ENCODE measurements at places on chromosomes 7 and 10.

- no peak for DNase-seq
These were observed 217.5 kb downstream of the SDK1 start for GRCh38 chr7:3518546-3518945.

DNA sequence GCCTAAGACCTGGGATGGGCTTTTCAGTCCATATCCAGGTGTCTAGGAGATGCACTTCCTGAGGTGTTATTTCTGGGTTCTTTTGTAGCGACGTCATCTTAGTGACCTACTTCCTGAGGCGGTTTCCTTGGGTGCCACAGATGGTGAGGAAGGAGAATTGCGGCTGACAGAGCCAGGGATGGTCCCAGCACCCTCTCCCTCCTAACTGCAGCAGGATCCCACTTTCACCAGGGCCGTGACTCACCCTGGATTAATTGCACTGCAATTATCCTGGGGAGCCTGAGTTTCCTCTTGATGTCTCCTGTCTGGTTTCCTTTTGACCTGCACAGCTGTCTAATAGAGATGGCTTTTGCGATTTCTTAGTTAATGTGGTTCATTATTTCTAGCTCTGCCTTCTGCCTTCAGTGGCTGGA lies 271.7 kb downstream of the TCF7L2 start:
- peak; percentile 44 for DNase-seq

DNA sequence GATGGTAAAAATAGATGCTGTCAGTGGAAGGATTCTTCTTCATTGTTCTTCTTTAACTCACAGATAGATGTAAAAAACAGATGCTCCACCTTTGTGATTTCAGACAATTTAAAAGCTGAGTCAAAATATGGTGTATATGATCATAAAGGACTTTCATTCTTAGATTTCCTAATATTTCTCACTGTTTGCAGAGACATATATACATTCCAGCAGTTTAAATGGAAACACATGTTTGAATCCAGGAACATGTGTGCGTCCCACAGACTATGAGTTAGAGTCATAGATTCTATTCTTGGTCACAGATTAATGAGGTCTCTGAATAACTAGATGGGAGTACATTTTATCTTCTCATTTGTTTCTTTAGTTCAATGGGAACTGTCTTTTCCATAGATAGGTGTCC lies 109.6 kb downstream of the BICC1 start:
- DNase-seq: peak; percentile 86

DNA sequence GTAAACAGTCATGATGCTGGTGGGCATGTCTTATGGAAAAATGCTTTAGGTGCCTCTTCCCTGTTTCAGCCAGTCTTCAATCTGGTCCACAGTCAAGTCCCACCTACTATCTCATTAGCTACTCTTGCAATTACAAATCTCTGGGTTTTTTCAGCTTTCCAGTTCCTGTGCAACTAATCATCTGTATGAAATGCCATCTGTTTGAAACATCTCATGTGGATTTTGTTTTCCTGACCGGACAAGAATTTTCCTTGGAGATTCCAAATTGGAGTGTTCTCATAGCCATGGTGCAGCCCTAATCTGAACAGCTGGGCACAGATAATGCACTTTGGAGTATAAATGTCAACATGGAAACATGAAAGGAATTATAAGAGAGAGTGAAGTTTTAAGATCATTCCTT lies 41.3 kb upstream of the CALN1 start:
- DNase-seq: no peak

DNA sequence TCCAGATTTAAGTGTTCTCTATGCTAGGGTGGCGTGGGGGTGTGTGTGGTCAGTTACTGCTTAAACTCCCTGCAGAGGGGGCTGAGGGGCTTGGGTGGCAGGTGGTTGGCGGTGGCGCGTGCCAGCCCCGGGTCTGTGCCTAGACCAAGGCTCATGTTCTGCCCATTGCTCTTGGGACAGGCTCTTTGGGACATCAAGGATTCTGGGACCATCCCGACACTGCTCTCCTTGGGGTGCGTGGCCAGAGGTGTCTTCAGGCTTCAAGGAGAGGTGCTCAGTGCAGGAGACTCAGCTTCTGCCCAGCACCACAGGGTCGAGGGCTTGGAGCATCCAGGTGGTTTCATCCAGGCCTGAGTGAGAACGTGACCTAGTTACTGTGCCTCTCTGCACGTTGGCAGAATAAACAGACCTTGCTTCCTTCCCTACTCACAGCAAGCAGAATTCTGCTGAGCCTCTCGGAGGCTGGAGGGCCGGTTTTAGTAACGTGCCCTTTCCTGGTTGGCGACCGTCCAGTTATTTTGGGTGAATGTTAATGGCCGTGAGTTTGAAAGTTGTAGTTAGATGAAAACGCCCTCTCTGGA lies 39.9 kb downstream of the CAMK1D start:
- no peak for DNase-seq

- no peak for DNase-seq
These were observed 15.0 kb downstream of the TSPAN33 start for GRCh38 chr7:129159539-129159938.

DNA sequence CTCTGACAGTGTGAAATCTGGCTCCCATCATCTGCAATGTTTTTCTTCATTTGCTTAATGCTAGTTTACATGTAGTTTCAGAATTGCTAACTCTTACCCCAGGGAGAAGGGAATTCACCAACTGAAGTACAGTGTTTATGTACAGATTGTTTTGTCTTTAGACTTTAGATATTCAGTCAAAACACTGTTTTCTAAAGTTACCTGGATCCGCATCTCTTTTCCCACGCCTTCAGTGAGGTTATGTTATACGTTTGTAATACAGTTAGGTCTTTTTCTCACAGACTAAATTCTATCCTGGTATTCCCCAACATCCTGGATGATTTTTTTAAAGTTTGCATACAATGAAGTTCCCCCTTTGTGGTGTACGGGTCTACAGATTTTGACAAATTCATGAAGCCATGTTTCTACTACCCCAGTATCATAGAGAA lies 3.2 kb upstream of the LYZL1 start:
- no peak for DNase-seq

- no peak for DNase-seq
These were observed 8.1 kb upstream of the GRID1 start for GRCh38 chr10:86374664-86375063.

- no peak for DNase-seq
These were observed 167.1 kb downstream of the ELMO1 start for GRCh38 chr7:37281368-37282092.

DNA sequence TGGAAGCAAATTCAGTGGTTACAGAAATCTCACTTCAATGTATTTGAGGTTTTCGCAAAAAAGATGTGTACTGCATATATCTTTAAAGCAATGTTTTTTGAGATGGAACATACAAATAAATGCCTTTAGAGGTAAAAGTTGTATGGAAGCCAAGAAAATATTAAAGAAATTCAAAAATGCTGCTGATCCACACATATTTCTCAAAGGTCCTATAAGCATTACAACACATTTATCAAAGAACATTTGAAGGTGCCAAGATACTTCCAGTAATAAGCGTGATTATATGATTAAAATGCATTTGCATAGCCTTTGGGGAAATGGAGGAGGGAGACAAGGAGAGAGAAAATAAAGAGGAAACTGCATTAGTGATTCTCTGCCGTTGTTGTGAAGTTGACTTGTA lies 260.1 kb downstream of the BICC1 start:
- no peak for DNase-seq

- peak; percentile 10 for DNase-seq
These were observed 305.7 kb downstream of the ELMO1 start for GRCh38 chr7:37142958-37143357.

GRCh38 chr7:135761751-135762488 lies 13.3 kb upstream of the FAM180A start:
- DNase-seq: no peak

DNA sequence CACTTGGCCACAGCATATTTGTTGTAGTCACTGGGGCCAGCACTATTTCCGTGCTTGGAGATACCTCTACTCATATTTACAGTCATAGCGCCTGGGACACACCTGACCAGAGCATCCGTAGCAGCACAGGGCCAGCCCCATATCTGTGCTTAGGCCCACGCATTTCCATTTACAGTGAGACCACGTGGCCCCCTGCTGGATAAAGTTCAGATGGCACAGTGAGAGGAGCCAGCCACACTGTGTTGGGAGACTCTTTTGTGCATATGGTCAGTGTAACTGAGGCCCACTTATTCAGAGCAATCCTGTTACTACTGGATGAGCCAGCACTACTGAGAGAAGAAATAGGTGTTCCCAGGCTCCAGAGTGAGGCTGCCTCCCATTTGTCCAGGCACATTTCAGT lies 455.3 kb downstream of the REEP3 start:
- no peak for DNase-seq

- DNase-seq: no peak
These were observed 316.6 kb upstream of the MAGI2 start for GRCh38 chr7:79770063-79770462.

- no peak for DNase-seq
These were observed 160.4 kb downstream of the HDAC9 start for GRCh38 chr7:18655912-18656311.

- no peak for DNase-seq
These were observed 24.1 kb upstream of the CARD11 start for GRCh38 chr7:3067606-3068380.

DNA sequence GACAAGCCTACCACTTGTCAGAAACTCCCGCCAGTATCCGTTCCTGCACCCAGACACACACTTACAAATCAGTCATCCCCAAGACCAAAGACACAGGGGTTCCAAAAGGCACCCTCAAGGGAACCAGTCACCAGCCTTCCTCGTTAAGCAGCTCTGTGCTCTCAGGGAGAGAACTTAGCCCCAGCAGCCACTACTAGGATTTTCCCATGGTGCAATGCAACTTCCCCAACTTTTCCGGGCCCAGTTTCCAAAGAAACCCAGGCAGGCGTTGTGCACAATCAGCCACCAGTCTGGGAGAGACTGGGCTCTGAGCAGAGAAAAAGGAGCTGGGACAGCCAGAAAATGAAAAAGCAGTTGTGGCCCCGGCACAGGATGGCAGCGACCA lies 1.2 kb downstream of the DLG5 start:
- no peak for DNase-seq

GRCh38 chr10:14106828-14107227 lies 223.9 kb downstream of the FRMD4A start:
- no peak for DNase-seq

DNA sequence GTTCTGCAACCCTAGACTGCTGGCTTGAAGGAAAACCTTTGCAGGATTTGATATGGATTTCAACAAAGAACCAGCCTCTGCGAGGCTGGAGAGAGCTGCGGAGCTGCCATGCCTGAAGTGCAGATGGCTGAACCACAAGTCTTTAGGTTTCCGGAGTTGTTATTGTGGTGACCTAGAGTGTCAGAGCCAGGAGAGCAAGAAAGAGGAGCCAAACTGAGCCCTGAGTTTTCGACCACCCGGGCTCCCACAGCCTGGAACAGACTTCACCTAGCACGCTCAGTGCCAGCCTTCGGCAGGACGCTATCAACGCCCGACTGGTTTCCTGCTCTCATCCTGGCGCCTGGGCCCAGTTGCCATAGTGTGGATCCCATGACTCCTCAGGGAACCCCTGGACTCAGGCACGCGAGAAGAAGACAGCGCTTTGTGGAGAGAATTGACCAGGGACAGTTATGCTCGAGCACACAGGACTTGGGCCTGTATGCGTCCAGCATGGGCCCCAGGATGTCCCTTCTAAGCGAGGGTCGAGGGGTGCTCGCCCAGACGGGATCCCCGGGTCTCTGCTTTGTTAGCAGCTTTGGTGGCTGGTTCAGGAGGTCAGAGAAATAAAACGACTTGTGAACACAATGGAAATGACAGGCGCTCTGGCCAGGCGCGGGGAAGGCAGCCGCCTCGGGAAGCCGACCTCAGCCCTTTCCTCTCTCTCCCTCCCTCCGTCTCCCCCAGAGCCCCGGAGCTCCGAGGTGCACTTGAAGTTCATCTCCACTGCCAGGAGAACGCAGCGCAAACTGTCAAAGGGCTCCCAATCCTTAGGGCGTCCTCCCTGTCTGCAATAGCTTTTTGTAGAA lies 1.8 kb upstream of the GAD2 start:
- DNase-seq: no peak

- DNase-seq: no peak
These were observed 242.8 kb upstream of the SP4 start for GRCh38 chr7:21184942-21185652.

DNA sequence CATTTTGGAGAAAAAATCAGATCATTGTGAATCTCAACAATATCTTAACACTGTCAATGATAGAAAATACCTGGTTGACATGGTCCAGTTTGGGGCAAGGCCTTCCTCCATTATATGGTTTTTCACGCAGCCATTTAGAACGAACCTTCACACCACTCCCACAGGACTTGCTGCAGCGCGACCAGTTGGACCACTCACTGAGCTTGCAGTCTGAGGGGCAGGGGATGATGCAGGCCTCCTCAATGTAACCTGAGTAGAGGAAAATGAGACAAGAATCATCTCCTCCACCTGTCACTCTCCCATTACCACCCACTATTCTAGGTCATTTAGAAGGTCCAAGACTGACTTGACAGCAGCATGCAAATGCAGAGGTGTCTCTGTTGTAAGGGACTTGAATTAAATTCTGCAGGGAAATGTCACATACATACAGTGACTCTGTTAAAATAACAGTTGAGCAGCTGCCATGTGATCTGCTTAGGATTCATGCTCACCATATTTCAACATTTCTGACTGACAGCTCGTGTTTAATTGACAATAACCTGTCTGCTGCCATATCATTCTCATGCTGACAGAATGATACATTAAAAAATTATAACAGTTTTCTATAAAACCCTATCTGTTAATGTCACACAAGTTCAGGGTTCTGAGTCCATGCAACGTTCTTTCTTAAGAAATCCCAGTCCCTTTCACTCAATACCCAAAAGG lies 403.0 kb downstream of the THSD7A start:
- DNase-seq: no peak

GRCh38 chr10:21138769-21139340 lies 241.7 kb upstream of the NEBL start:
- DNase-seq: no peak

DNA sequence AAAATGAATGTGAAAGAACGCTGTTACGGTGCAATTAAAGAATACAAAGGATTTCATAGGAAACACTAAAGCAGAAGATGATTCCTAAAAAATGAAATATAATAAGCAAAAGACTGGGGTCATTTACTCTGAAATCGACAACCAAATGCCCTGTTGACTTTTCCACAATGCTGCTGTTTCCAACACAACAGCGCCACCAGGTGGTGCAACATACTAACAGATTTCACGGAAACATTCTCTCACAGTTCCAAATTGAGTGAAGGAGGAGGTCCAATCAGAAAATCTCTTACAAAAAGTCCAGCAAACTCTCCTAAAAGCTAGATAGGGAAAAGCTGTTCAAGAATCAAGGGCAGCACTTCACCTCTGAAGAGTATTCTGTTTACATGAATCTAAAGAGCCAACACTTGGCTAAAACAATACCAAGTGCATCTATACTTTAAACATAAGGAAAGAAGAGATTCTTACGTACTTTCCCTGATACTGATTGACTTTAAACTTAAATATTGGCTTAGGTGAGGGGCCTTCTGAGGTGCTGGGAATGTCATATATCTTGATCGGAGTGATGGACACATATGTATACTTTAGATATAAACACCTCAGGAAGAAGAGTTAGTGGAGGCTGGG lies 55.9 kb downstream of the UPF2 start:
- DNase-seq: peak; percentile 58

GRCh38 chr10:28853195-28853594 lies 175.9 kb downstream of the BAMBI start:
- DNase-seq: no peak

- DNase-seq: no peak
These were observed 4.8 kb downstream of the ATP6V0E2 start for GRCh38 chr7:149878523-149878921.
